Stimulated activated CD8-positive, alpha-beta memory T cell treated with anti-CD3 and anti-CD28 coated beads, Interleukin-4, amount 100 ng/mL, for 1 hour (primary cell): ENCODE measurements at places on chromosomes 11 and 22.

DNA sequence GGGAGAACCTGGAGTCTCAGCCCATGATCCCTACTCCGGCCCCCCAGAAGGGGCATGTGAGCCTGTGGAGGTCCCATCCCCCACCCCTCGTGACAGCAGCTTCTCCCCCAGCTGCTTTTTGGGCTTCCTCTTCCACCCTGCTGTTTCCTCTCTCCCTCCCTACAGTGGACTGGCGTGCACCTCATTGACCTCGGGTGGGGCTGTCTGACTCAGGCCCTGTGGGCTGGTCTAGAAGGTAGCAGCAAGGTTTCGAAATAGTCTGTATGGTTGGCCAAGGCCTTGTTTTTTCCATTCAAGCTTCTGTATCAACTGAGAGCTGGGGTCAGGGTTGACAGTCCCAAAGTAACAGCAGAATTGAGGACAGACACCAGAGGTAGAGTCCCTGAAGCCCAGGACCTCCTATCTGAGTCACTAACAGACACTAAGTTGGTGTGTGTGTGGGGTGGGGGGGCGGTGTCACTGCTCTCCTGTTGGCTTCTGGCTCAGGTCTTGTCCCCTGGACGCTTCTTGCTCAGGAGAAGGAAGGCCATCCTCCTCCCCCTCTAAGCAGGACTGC is 7.7 kb downstream of the SLC37A2 start:
- DNase-seq = no peak

GRCh38 chr22:45932071-45932470 is 44.9 kb downstream of the WNT7B start:
- DNase-seq = no peak

DNA sequence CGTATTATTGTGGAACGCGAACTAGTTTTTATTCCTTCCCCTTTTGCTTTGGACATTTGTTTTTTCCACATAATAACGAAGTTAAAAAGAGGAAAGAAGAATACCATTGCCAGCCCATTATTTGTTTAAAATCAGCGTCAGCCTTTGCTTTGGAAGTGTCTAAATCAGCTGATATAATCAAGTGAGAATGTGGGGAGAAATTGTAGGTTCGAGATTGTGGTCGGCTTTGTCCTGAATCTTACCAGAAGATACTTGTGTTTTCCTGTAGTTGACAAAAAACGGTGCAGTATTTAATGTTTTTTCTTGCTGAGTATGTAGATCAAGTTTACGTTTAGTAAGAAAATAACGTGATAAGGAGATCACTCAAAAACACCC is 935 bp downstream of the ZNF143 start:
- DNase-seq = no peak

DNA sequence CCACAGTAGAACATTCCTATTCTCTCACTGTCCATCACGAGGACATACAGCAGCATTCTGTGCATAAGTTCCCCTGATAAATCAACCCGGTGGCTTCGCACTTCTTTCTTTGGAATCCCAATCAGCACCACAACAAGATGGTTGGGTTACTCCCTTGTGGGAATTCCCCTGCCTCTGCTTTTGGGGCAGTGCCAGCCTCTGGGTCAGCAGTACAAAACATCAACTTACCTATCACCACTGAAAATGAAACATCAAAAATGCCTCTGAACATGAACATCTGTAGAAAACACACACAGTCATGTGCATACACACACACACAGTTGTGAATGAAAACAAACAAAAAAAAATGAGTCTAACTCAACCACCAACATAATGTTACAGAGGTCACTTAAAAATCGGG is 79.3 kb downstream of the KCNA4 start:
- DNase-seq = no peak

GRCh38 chr11:128926000-128926399 is 16.7 kb downstream of the TP53AIP1 start:
- no peak for DNase-seq
